H4 (cell line): ENCODE measurements at places on chromosomes 4 and X. TPM values are rescaled to one million over a fixed set of nuclear protein-coding genes. Genes with fewer than 3 reads are reported as not detected.
A peak's percentile ranks its signal among the peaks of the same experiment; 100 is the strongest.

DNA sequence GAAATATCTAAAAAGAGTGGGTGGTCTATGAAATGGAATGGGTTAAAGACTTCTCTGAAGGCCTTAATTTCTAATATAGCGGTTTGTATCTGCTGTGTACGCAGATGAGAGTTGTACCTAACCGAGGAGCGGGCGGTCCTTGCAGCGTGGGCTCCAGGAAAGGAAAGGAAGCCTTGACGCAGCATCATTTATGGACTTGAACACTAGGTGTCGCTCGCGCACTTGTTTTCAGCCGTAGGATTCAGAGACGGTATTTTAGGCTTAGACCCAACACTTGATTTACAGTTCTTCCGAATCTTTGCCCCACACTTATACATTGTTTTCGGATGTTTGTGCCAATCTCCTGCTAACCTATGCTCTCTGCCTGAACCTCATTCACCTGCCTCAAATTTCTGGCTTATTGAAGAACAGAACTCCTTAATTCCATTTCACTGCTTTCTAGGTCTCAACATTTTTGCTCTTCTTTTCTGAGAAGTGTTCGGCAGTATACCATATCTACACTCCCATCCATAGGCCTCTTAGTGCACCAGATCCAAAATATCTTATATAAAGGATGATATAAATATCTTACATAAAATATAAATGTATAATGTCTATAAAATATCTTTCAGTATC lies 48.9 kb upstream of the AADAT start:
- DNase-seq: peak; percentile 62

GRCh38 chrX:48794911-48795515 lies 6.9 kb upstream of the HDAC6 start:
- DNase-seq: peak; percentile 59

Gene CLIC2
- total RNA-seq: 31.6 and 44.7 TPM in 2 replicates

DNA sequence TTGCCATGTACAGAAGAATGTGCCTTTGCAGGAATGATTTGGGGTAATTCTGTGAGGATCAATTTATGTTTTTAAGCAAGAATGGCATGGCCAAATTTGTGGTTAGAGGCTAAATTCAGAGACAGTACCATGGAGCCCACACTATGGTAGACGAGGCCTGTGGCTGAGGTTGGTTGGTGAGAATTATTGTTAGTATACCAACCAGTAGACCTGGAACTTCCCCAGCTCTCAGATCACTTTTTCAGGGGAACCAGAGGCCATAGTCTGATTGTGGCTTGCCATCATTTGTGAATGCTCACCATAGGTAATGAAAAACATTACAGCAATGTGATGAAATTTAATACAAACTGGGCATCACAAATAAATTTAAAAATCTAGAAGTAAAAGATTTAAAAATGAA lies 56.3 kb downstream of the SHISA3 start:
- no peak for DNase-seq

DNA sequence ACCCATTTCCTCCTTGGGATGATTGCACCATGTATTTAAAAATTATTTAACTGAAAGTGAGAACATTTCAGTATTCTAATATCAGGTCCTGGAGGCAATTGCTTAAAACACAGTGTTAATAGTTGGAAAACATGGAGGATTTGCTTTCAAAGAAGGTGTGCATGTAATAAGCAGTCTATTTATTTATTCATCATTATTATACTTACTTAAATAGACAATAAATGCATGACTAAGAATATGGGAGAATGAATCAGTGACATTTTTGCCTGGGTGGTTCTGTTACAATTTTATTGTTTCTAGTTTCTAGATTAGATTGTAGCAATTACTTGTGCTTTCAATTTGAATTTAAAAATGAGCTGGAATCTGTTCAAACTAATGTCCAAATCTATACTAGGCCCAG lies 145.5 kb downstream of the AREG start:
- DNase-seq: no peak

Gene CORIN
- total RNA-seq: 0.10 and 0.25 TPM in 2 replicates

DNA sequence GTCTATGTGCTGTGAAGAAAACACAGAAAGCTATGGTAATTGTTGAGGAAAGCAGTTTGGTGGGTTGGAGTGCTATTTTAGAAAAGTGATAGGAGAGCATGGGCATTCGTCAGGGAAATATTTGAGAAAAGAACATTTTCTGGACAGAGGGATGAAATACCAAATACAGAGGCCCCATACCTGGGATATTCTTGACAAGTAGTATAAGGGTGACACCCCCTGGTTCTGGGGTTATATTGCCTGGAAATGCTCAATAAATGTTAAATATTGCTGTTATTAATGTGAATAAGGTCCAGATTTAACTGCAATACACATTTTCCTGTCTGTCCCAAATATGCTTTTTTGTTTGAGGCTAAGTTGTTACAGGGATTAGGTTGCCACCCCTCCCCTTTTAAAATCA lies 42.9 kb downstream of the WWC2 start:
- no peak for DNase-seq

DNA sequence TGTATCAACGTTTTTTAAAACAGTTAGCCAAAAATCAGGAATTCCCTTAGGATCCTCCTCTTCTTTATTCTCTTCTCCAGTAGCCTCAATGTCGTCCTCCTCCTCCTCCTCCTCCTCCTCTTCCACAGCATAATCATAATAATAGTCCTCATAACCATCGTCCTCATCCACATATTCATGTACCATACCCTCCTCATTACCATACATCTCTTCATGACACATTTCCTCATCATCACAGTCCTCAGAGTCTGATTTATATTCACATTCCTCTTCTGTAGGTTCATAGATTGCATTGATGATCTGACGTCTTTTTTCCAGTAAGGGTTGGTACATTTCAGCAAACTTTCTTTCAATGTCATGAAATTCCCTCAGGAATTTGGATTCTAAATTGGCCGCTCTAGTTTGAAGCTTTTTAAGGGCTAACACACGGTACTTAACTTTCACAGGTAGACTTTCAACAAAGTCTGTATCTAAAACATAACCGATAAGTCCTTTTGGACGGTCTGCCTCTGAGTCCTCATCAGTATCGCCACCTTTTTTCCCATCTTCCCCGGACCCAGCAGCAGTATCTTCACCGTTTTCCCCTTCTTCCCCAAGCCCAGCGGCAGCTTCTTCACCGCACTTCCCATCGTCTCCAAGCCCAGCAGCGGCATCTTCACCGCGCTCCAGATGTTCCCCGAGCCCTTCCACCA lies 771 bp downstream of the NAP1L2 start:
- DNase-seq: no peak

Gene NDP
- total RNA-seq: 0.39 TPM in 1 of 2 replicates, not detected in the other

GRCh38 chrX:122567911-122568310 lies 616.2 kb upstream of the GRIA3 start:
- DNase-seq: no peak

DNA sequence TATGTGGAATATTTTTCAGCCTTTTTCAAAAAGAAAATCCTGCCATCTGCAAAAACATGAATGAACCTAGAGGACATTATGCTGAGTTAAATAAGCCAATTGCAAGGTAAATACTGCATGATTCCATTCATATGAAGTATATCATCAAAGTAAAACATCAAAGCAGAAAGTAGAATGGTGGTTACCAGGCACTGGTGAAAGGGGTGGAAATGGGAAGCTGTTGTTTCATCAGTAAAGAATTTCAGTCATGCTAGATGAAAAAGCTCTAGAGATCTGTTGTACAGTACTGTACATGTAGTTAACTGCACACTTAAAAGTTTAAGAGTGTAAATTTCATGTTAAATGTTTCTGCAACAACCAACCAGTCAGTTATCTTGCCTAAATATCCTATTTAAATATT lies 196.8 kb upstream of the ADGRL3 start:
- no peak for DNase-seq

GRCh38 chr4:86441175-86441936 lies 81.5 kb upstream of the MAPK10 start:
- no peak for DNase-seq

DNA sequence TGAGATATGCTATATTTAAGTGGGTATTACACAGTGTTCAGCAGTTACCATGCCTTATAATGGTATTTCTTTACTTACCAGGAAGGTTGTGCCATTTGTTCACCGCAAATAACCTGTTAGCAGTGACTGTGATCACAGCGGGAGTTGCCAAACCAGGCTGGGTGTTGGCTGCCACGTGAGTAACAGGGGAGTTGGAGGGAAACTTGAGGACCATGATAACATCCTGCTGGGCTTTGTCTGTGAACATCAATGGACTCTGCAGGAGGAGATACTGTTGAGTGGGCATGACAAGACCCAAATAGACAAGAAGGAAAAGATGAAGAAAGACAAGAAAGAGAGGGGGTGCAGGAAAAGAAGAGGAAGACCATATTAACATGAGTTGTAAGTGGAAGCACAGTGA lies 242.9 kb downstream of the DCLK2 start:
- DNase-seq: no peak

DNA sequence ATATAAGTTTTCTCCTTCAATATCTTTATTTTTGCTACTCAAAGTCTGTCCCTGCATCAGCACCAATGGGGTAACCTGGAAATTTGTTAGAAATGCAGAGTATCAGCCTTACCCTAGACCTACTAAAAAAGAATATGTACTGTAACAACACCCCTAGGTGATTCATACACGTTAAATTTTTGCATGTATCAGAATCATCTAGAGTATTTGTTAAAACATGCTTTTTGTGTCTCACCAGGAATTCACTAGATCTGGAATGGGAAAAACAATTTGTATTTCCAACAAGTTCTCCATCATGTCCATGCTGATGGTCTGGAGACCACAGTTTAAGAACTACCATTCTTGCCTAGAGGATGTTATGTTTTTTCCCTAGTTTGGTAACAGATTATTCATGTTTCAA lies 196.0 kb upstream of the EDNRA start:
- DNase-seq: no peak
